ENCODE measurements at places on chromosomes 1 and 21.

GRCh38 chr1:21878840-21879478, 58.2 kb downstream of the HSPG2 start:
- DNase-seq: no peak

GRCh38 chr1:3942416-3943122, 42.5 kb upstream of the C1orf174 start:
- DNase-seq: no peak

GRCh38 chr1:25861316-25862286, 2.3 kb upstream of the AUNIP start:
- DNase-seq: no peak

GRCh38 chr1:201332616-201333335, 44.7 kb downstream of the TNNT2 start:
- no peak for DNase-seq

- DNase-seq: no peak
Observed at GRCh38 chr1:159884296-159884695, 15.7 kb downstream of the CFAP45 start.

GRCh38 chr1:63867429-63868176, 93.8 kb downstream of the ROR1 start:
- DNase-seq: no peak

- DNase-seq: no peak
Observed at GRCh38 chr1:150927624-150928023, 1.5 kb downstream of the SETDB1 start.

- DNase-seq: no peak
Observed at GRCh38 chr1:202286622-202287097, 55.1 kb downstream of the UBE2T start.

GRCh38 chr1:245124241-245124640, 30.5 kb upstream of the KIF26B start:
- DNase-seq: no peak

Data from smooth muscle cell of the brain vasculature (primary cell).